ENCODE measurements at places on chromosomes 3 and 15.

DNA sequence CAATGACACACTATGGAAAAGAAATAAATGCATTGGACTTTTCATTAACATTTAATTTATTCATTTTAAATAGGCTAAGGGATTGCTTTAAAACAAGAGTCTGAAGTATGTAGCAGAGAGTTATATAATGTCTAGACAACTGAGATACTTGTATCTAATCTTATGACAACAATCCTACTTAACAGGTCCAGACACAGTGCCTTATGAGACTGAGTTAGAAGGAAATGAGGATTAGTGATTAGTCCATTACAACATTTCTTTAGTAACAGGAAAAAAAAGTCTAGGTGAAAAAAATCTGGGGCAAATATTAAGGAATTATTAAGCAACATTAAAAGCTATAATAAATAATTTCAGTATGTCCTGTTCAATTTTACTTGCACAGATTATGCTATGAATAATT, 140.6 kb downstream of the MEIS2 start:
- no peak for DNase-seq

DNA sequence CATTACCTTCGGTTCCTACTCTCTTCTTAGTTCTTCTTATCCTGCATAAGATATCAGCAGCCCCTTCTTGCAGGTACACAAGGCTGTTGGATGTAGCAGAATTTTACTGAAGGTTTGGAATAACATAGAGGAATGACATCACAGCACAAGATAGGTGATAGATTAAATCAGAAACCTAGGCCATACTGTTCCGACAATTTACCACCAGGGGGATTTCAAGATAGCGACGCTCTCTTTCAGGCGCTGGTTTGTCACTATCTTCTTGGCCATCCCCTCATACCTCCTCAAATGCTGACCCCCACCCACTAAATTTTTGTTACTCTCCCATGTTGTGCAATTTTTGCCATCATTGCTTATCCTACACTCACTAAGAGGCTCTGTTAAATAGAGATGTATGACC, 3.5 kb downstream of the SIDT1 start:
- DNase-seq = no peak

GRCh38 chr15:50024281-50024680, 94.8 kb downstream of the ATP8B4 start:
- DNase-seq = no peak

DNA sequence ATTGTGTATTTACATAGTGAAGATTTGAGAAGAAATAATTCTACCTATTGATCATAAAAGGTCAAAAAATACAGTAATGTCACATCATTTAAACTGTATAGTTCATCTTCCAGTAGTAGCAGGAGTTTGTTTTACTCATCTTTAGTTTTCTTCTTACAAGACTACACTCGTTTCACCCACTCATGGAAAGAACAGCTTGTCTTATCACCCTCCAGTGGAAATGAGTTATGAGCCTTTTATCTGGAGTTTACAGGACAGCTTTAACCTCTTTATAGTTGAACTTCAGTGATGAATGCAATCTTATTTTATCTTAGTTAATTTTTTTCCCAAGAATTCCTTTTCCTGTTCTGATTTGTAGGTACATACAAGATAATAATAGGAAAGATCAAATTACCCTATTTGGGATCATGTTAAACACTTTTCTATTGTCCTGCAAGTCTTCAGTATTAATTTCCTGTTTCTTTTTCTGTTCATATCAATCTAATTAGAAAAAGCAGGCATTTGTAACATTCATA, 36.8 kb downstream of the RBMS3 start:
- DNase-seq = no peak

DNA sequence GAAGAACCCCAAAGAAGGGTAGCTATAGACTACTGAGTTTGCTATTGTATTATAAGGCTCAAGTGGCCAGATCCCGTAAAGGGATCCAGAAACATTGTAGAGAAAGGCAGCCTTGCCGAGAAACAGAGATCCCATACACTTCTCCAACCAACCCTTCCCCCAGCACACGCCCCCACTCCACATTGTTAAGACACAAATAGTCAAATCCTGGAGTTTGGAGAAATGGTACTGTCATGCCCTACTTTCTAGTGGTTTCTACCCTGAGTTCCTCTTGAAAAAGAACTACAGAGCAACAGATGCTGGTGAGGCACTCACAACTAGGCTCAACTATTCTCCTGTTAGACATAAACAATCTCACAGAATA, 33.2 kb downstream of the B4GALT4 start:
- no peak for DNase-seq

DNA sequence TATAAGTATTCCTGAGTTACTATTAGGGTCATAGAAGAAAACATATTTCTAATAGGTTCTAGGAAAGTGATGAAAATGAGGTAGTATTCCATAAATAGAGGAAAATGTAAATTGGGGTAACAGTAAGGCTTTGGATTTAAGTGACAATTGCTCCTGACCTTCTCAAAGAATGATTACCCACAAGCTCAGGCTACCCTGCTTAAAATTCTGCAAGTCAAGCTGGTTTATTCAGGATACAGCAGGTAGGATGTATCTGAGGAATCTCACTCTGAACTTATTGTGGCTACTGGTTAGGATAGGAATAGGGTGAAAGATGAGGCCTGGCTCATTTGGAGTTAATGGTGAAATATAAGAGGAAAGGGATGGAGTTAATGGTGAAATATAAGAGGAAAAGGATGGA, 67.7 kb downstream of the CD200R1L start:
- DNase-seq = no peak

DNA sequence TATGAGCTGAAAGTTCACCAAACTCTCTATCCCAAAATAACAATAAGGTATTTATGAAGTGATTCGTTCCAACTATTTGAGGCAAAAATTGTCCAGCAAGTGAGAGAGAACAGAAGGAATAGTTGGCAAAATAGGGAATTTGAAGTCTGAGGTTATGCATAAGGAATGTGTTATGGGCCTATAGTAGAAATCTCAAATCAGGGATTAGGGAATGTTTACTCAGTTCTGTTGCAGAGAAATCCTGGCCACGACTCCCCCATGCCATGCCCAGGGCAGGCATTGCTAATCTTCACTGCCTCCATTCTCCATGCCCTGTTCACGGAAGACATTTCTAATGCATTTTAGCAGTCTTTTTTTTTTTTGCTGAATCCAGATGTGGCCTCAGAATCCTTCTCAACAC, 58.6 kb downstream of the FLNB start:
- DNase-seq = no peak

- DNase-seq = no peak
Measured at GRCh38 chr15:71585159-71585558, 225.2 kb upstream of the NR2E3 start.

DNA sequence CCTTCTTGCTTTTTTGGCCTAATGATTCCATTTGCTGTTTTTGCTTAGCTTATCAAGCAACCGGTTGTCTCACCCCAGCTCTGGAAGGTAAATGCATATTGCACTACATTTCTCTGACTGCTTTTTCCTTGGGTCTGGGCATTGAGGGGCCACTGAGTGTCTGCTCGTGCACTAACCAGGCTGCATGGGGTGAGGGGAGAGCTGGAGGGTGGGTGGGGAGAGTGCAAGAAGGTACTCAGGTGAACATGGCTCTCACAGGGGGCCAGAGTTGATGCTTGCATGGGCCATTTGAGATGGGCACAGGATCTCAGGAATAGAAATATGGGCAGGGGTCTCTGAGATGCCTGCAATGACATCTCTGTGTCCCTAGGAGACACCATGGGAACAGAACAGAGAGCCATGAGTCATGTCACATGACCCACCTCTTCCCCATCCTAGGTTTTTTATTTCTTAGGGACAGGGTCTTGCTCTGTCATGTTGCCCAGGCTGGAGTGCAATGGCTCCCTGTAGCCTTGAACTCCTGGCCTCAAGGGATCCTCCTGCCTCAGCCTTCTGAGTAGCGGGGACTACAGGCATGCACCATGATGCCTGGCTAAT, 6.2 kb downstream of the ALPK3 start:
- DNase-seq = no peak

GRCh38 chr3:133662278-133662651, 524 bp upstream of the TOPBP1 start:
- DNase-seq = no peak

- no peak for DNase-seq
Measured at GRCh38 chr3:183802989-183803388, 22.4 kb downstream of the MAP6D1 start.

GRCh38 chr3:136070334-136070733, 104.8 kb downstream of the PPP2R3A start:
- no peak for DNase-seq

DNA sequence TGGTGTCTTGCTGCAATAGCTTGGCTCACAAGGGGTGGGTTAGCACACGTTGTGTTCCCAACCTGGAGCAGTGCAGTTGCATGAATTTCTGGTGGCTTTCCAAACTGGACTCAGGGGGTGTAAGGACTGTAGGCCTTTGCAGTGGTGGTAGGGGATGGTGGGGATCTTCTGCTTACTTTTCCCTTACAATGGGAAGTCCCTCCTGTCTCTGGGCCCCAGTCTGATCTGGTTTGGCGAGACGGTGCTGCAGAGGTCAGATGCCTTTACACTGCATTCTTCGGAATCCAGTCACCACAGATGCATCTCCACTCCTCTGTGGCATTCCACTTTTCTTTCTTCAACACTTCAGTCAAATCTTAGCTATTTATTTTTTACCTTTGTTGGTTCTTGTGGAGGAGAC, 132.1 kb downstream of the DOCK3 start:
- no peak for DNase-seq

DNA sequence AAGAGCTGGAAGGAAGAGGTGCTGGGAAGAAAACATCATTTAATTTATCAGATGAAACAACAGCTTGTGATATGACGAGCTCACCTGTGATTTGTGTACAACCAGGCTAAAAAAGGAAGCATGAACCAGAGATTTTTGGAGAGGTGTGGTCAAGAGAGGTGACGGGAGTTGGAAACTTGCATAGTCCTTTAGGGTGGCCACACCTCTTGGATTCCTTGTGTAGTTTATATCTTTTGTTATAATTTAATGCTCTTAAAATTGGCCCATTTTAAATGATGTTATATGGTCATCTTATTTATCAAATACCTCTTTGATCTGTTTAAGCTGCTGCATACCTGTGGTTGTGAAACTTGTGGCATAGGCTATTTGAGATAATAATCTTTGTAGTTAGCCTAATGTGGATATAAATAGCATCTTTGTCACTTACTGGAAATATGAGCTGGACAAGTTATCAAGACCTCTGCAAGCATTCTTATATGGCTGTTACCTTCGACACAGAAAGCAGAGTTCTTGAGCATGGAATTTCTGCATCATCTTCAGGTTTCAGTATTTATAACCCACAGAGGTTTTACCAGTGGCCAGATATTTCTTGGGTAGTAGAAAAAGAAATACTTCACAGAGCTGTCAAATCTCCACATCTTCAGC, 49.1 kb downstream of the IL1RAP start:
- DNase-seq = no peak

- DNase-seq = no peak
Measured at GRCh38 chr3:153210660-153211059, 48.6 kb downstream of the RAP2B start.

DNA sequence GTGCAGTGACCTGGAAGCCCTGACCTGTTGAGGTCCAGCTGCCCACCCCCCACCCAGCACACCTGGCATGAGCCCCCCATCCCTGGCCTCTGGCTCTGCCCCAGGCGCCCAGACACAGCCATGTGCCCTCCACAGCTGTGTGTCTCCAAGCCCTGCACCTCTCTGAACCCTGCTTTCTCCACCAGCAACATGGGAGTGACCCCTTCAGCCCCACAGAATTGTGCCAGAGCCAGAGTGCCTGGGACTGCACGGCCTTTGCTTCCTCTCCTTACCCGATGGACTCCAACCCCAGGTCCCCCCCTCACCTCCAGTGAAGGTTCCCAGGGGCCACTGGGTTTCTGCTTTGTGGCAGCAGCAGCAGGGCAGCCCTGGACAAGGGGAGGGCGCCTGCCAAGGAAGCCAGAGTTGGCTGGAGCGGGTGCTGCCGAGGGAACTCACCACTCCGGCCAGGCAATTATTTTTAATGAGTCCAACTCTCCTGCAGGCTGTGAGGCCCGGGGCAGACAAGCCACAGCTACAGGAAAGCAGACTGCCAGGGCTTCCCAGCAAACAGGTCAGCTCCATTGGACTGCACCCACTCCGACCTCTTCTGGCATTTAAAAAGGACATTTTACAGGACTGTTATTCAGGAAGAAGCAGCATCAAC, 24.1 kb downstream of the PRR20G start:
- DNase-seq = no peak

DNA sequence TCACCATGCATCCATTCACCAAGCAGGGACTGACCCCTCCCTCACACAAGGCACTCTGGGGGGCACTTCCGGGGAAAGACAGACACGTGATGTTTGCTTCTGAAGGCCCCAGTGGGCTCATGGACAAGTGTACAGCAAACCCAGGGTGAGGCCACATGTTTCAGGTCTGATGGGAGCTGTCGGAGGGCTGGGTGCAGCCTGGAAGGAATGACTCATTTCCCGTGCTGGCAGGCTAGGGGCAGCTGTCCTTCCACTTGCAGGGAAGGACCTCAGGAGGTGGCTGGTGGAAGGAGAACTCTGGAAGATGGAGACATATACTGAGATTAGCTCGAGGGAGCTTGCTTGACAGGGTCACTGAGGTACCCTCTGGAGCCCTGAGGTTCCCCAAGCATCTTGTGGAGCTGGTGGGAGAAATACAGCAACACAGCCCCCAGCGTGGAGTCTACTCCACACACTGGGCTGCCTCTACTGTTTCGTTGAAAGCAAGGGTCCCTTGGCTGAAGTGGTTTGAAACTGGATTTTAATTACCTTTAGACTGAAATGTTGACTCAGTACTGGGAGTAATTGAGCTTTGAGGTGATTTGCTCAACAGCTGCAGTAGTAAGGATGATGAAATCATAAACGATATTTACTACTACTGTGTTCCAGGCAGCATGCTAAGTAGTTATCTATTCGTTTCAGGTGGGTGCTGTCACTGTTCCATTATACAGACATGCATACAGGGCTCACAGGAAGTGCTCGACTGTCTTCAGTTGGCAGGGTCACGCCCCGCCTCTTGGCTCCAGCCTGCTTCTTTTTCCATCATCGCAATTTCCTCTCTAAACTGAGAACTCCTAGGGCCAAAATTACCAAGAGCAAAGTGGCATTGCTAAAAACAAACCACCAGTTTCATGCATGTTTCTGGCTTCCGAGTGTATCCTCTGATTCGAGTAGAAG, 230.4 kb downstream of the ADAMTS17 start:
- peak; percentile 6 for DNase-seq

- DNase-seq = no peak
Measured at GRCh38 chr3:35263477-35263876, 375.8 kb upstream of the ARPP21 start.

GRCh38 chr15:39666677-39667076, 85.8 kb downstream of the THBS1 start:
- DNase-seq = no peak

DNA sequence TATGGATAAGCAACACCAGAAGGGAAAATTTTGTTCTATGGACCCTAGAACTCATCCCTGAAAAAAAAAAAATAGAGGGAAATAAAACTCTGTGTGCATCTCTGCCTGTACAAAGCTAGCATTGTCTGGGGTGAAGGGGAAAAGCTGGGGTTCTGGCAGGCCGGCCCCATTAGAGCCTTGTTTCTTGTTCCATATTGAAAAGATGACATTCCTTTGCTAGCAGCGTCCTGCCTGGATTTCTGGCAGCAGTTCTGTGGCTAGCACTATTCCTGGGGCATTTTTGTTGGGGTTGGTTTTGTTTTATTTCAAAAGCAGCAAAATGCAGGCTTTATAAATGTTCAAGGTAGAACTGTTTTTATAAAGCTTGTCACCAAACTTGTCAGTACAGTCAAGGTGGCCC, 45.2 kb downstream of the RARB start:
- no peak for DNase-seq

- no peak for DNase-seq
Measured at GRCh38 chr3:153602801-153603200, 440.8 kb downstream of the RAP2B start.

- DNase-seq = no peak
Measured at GRCh38 chr3:178181784-178182183, 354.5 kb upstream of the KCNMB2 start.
